Neuronal stem cell (in vitro differentiated cells): ENCODE measurements at places on chromosomes 2 and 18.

- DNase-seq, result no peak
Measured at GRCh38 chr2:10722252-10722825, 909 bp downstream of the ATP6V1C2 start.

GRCh38 chr2:198385326-198385725 is 580.9 kb downstream of the PLCL1 start:
- no peak for DNase-seq

- DNase-seq, result peak; percentile 52
Measured at GRCh38 chr18:21241301-21242048, 557 bp upstream of the GREB1L start.

GRCh38 chr2:148607566-148607965 is 37.0 kb upstream of the EPC2 start:
- DNase-seq, result no peak

- no peak for DNase-seq
Measured at GRCh38 chr2:110905217-110905616, 172.8 kb downstream of the ACOXL start.
